ENCODE measurements at places on chromosomes 6 and 20.

GRCh38 chr6:20400456-20401204 is 1.0 kb upstream of the E2F3 start:
- DNase-seq: peak; percentile 25

DNA sequence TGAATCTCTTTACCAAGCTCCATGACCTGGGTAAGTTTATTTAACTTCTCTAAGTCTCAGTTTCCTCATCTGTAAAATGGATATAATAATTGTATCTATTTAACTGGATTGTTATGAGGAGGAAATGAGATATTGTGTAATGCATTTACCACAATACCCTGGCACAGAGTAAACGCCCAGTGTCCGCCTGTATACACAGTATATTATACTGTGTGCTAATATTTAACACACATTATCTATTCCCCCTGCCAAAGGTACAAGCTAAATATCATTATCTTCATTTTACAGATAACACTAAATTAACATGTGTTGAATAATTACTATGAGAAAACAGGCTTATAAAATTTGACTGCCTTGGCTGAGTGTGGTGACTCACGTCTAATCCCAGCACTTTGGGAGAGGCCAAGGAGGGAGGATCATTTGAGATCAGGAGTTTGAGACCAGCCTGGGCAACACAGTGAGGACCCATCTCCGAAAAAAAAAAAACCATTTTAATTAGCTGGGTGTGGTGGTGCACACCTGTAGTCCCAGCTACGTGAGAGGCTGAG is 38.7 kb upstream of the TNFRSF21 start:
- no peak for DNase-seq

- DNase-seq: no peak
Measured at GRCh38 chr6:137307163-137307854, 88.1 kb upstream of the IFNGR1 start.

- no peak for DNase-seq
Measured at GRCh38 chr6:157144859-157145568, 178.3 kb downstream of the TMEM242 start.

GRCh38 chr6:128491610-128492206 is 28.7 kb downstream of the PTPRK start:
- no peak for DNase-seq

- no peak for DNase-seq
Measured at GRCh38 chr20:59861401-59861800, 72.0 kb downstream of the SYCP2 start.

GRCh38 chr6:161915456-161915964 is 641.6 kb upstream of the AGPAT4 start:
- no peak for DNase-seq

DNA sequence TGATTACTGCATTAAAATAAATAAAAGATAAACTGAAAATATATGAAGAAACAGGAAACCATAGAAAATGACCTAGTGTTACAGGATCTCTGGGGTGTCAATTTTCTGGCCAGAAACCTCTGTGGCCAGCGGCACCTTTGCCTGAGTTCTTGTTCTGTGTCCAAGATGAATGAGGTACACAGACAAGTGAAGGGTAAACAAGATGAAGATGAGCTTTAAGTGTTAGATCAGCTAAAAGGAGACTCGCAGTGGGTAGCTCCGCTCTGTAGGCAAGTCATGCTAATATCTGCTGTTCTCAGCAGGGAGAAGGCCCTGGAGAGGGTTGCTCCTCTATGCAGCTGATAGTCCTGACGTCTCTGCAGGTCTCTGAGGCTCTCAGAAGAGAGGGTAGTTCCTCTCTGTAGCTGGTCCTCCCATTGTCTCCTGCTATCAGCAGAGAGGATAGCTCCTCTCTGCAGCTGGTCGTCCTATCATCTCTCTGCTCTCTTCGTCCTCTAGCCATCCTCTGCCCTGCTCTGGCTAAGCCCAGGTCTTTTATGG is 35.9 kb upstream of the TBC1D22B start:
- no peak for DNase-seq

- no peak for DNase-seq
Measured at GRCh38 chr20:47669152-47669425, 116.2 kb downstream of the SULF2 start.

DNA sequence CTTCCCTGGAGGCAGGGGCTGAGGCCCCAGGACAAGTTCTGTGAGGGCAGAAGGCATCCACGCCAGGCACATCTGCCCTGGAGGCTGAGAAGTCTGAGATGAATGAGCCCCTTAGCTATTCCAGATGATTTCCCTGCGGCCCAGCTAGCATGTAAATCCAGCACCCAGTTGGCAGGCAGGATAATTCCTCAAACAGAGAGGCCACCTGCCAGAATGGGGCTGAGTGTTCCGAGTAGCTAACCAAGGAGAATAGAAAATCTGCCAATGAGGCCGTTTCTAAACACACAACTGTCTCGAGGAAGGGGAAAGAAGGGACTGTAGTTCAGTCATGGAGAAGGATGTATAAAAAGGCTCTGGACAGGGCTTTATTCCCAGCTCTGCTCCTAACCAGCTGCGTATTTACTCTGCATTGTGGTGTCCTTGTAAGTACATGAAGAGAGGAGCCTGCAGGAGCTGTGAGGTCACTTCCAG is 211.4 kb upstream of the CDYL start:
- DNase-seq: no peak

- DNase-seq: no peak
Measured at GRCh38 chr20:30167540-30167939, 1089.9 kb upstream of the DEFB115 start.

GRCh38 chr6:105357165-105357564 is 45.7 kb downstream of the PREP start:
- DNase-seq: no peak

DNA sequence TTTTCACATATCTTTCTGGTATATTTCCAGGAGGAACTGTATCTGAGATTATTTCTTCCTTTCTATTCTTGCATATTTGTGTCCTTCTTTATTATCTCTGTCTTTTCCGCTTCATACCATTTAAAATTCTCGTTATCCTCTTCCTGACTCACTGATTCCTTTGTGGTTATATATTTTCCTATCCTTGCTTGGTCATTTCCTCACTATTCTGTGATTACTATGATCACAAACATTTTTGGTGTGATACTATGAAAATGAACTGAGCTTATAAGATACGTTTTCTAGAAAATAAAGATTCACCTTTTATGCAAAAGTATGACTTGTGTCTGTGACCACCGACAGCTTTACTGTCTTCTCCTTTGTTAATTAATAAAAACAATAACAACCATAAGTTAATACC is 26.5 kb upstream of the MYCT1 start:
- no peak for DNase-seq

DNA sequence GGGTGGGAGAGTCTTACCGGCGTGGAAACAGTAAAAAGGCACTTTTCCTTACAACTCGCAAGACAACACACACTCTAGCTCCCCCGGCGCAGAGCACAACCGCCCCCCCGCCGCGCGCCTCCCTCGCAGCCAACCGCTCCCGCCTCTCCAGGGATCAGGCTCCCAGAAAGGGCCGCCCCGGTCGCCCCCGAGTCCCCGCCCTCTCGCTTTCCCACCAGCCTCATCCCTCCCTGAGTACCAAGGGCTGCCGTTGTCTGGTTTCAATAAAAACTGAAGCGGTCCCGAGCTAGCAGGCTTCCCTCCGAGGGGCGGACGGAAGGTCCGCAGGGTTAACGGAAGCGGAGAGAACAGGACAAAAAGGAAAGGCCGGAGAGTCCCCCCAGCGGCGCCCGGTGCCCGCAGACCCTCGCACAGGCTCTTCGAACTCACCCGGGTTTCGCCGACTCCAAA is 804 bp downstream of the ELOVL5 start:
- DNase-seq: peak; percentile 68

- no peak for DNase-seq
Measured at GRCh38 chr6:18514180-18514579, 127.0 kb downstream of the RNF144B start.

DNA sequence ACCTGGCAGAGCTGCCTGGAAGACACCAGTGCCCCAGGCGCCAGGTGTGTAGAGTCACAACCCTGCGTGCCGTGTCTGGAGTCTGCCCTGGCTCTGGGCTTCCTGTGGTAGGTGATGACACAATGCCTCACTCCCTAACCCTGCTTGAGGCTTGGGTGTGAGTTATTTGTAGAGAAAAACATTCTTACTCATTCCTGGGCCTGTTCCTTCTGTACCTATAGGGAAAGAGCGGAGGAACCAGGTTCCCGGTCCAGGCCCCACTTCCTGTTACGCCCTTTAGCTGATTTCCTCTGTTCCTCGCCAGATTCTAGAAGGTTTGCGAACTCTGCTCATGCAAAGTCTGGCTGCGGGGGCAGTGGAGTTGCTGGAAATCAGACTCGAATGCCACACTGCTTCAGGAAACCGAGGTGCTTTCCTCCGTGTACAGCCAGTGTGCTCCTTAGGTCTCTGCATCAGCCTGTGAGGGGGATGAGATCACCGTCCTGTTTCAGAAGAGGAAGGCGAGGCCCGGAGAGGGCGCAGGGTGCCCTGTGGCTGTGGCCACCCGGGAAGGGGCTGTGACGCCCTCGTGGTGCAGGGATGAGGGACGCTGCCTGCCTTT is 67.1 kb upstream of the DUSP22 start:
- no peak for DNase-seq

- no peak for DNase-seq
Measured at GRCh38 chr20:62080249-62080990, 14.7 kb upstream of the TAF4 start.

- no peak for DNase-seq
Measured at GRCh38 chr20:35773154-35773751, 1.4 kb downstream of the PHF20 start.

DNA sequence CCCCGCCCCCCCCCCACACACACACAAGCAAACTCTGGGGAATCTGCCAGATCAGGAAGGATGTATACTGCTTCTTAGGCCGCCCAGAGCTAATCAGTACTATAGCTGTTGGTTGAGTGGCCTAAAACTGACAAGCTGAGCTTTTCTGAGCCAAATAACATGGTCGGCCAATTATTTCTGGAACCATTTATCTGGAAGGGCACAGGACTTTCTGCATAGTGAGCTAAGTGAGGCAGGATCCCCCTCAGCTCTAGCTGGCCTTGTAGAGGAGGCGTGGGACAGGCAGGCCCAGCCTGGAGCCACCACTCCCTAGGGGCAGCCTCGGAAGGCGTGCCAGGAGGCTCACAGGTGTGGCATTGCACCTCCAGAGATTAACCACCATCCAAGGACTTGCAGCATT is 200.1 kb downstream of the TMEM242 start:
- no peak for DNase-seq

DNA sequence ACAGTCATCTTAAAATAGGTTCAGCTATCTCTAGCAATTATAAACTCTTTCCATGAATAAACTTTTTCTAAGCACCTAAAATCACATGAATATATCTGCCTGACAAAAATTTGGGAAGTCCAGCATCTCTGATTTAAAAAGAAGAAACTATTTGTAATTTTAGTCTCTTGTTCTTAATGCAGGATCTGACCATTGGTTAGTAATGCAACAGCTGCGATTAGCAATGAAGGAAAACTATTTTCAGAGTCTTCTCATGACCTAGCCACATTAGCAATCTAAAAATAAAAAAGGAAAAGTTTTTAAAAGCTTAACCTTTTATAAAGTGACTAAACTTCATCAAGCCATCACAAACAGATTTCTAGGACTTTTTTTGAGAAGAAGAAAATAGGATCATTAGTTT is 97.5 kb downstream of the PTPRK start:
- DNase-seq: no peak

DNA sequence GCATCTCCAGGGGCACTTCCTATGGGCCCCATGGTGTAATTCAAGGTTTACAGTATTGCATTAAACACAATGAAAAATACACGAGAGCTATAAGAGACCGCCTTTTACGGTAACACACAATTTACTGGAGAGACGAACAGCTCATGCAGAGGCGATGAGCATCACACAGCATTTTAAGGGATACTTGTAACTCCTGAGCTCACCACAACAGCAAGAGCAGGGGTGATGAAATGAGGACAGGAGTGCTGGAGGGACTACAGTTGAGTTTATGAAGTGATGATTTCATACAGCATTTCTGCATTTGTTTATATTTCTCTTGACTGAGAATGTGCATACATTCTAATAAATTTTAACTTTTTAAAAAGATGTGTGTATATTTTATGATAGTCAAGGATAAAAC is 113.9 kb downstream of the WDR27 start:
- no peak for DNase-seq

- no peak for DNase-seq
Measured at GRCh38 chr20:56702931-56703840, 74.1 kb downstream of the TFAP2C start.

GRCh38 chr6:8442150-8442549 is 6.8 kb upstream of the SLC35B3 start:
- DNase-seq: no peak

DNA sequence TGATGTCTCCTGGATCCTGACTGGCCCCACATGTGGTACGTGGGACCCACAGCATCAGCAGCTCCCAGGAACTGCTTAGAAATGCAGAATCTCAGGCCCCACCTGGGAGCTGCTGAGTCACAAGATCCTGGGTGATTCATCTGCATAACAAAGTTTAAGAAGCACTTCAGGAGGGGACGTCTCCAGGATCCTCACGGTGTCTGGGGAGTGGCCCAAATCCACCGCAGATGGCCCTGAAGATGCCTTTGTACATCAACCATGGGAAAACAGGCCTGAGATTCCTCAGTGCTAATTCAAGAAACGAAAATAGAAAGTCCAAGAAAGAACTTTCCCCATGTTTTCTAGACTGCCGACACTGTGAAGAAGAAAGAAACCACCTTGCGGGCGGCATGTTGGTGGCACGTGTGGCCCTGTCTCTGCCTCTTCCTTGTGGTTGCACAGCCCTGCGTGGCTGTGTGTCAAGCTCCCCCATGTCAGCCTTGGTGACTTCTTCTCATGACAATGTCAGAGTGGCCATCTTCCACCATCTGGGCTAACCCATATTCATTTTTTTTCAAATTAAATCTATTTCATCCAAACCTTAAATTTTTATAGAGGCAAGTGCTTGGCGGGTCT is 26.1 kb downstream of the RRBP1 start:
- DNase-seq: peak; percentile 29

- DNase-seq: no peak
Measured at GRCh38 chr6:87093651-87094050, 1.3 kb downstream of the CGA start.

DNA sequence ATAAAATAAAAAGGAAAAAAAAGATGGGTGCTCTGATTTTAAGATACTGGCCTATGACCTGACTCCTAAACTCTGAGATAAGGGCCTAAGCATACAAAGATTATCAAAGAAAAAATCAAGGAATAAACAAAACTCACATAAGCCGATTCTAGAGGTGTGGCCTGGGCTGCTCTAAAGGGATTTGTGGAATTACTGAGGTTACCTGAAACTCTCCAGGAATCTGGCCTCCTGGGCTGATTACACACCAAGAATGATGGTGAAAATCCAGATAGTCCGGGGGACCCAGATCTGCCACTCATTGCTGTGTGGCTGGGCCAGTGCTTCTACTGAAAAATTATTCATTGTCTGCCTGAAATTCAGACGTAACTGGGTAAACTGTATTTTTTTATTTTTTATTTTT is 122.7 kb upstream of the RNF24 start:
- no peak for DNase-seq

DNA sequence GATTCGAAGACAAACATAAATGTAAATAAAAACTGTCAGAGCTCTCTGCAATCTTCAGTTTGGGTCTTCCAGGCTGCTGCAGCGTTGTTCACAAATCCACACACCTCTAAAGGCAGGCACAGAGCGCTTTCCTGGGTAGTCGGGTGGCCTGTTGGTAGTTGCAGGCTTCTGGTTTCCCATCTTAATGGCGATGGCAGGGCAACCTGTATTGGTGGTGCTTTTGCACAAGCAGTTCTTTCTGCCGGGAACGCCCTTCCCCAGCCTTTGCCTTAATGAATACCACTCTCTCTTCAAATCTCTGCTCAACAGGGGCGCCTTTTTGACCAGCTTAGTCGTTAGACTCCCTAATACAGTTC is 723 bp upstream of the IFT52 start:
- DNase-seq: no peak
